Uterus (tissue), 4 donors: ENCODE measurements at places on chromosomes 2 and 18. TPM values are rescaled to one million over a fixed set of nuclear protein-coding genes. Genes with fewer than 3 reads are reported as not detected.

Gene FMNL2
- 38.5 TPM for total RNA-seq

GRCh38 chr18:62918361-62918760, 203.0 kb downstream of the PHLPP1 start:
- no peaks in the 10 kb centered on the region for H3K4me1 ChIP-seq
- no peaks in the 10 kb centered on the region for H3K27me3 ChIP-seq
- no peak overlapping the region for H3K4me3 ChIP-seq
- no peak for DNase-seq
- H3K36me3 ChIP-seq: no peaks in the 10 kb centered on the region

DNA sequence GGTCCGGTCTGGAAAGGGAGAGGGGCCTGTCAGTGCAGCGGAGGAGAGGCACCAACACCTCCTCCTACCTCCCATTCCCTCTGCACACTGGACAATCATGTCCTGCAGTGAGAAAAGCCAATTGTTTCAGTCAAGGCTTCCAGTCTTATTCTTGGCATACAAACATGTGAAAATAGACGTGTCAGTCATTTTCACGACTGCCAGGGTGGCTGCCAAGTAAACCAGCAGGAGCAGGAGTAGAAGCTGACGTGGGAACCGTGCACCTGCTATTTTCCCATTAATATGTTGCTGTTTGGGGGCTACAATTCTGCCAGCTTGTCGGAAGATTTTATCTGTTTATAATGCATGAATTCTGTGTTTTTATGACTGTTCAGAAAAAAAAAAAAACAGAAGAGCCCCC, 202.3 kb downstream of the SPP2 start:
- no peaks in the 10 kb centered on the region for H3K27me3 ChIP-seq
- DNase-seq: no peak

DNA sequence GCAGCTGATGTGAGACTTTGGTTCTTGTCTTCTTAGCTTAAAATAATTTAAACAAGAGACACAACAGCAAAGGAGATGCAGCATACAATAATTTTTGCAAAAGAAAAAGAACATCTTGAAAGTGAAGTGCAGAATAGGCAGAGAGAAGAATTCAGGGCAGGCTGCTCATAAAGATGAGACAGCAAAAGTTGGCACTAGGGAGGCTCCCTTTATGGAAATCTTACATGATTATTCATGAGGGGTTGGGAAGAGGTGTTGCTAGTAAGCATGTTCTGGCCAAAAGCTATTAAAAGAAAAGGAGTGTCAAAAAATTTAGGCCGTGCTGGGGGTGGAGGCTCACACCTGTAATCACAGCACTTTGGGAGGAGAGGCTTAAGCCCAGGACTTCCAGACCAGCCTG, 4.2 kb upstream of the ALPP start:
- H3K27me3 ChIP-seq: no peaks in the 10 kb centered on the region
- H3K4me1 ChIP-seq: no peaks in the 10 kb centered on the region
- H3K4me3 ChIP-seq: no peak overlapping the region
- DNase-seq: no peak
- no peaks in the 10 kb centered on the region for H3K36me3 ChIP-seq

GRCh38 chr18:58396966-58397365, 231.9 kb downstream of the ALPK2 start:
- no peak overlapping the region for H3K4me3 ChIP-seq
- H3K36me3 ChIP-seq: no peaks in the 10 kb centered on the region
- DNase-seq: no peak
- no peaks in the 10 kb centered on the region for H3K4me1 ChIP-seq
- H3K27me3 ChIP-seq: no peaks in the 10 kb centered on the region

DNA sequence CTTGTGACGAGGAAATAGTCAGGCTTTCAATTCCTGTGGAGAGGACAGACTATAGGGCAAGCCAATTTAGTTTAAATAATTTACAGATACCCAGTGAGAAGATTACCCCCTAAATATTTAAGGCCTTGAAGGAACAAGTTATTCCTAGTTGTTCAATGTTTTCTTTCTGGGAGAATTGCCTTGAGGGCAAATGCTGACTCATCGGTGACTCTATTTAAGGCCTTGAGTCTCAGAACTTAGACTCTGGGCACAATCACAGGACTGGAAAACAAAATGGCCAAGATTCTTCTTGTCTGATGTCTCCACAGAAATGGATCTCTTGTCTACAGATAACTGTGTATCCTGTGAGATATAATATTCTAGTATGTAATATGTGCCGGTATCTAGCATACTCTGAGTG, 467.1 kb downstream of the SUCLG1 start:
- no peak overlapping the region for H3K4me3 ChIP-seq
- H3K4me1 ChIP-seq: no peaks in the 10 kb centered on the region
- no peak for DNase-seq

DNA sequence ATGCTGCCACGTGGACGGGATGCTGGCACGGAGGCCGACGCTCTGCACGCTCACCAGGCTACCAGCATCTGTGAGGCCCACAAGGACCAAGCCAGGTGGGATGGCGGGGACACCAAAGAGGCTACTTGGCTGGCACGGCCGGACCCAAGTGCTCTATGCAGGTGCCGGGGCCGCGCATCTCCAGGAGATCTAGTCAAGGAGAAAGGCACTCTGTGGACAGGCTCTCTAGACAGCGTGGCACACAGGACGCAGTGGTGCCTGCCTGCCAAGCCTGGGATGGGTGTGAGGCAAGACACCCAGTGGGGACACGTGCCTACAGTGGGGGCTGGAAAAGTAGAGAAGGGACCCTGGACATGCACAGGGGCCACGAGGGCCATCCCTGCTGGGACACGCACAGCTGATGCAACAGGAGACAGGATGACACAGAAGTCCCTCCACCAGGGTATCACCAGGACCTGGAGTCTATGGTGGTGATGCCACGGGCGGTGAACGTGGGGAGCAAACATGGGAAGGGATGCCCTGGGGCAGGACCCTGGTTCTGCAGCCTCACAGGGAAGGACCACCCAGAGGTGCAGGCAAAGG, 28.5 kb downstream of the ZNF516 start:
- peak overlapping the region; percentile 55 for H3K27ac ChIP-seq
- H3K4me1 ChIP-seq: peaks cover 9% of the 10 kb centered on the region
- no peaks in the 10 kb centered on the region for H3K27me3 ChIP-seq
- H3K4me3 ChIP-seq: no peak overlapping the region

Gene SKA1
- not detected for total RNA-seq

GRCh38 chr18:48318436-48318835, 90.7 kb downstream of the ZBTB7C start:
- H3K27ac ChIP-seq: no peak overlapping the region
- peaks cover 3% of the 10 kb centered on the region for H3K4me1 ChIP-seq
- H3K36me3 ChIP-seq: no peaks in the 10 kb centered on the region
- no peak for DNase-seq

Gene SULT1C2
- total RNA-seq: not detected

GRCh38 chr18:10374636-10375293, 79.7 kb upstream of the APCDD1 start:
- H3K4me3 ChIP-seq: no peak overlapping the region
- no peaks in the 10 kb centered on the region for H3K36me3 ChIP-seq
- no peaks in the 10 kb centered on the region for H3K27me3 ChIP-seq
- H3K27ac ChIP-seq: no peak overlapping the region
- H3K4me1 ChIP-seq: no peaks in the 10 kb centered on the region

DNA sequence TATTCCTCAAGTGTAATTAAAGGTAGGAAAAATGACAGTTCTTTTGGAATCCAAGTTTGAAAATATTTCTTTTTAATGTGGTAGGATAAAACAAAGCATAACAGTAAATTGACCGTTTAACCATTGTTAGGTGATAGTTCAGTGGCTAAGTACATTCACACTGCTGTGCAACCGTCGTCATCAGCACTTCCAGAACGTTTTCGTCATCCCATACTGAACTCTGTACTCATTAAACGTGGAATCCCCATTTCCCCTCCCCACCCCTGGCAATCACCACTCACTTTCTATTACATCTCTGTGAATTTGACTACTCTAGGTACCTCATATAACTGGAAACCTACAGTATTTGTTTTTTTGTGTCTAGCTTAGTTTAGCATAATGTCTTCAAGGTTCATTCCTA, 32.9 kb upstream of the FZD5 start:
- DNase-seq: no peak
- H3K27ac ChIP-seq: no peak overlapping the region
- no peak overlapping the region for H3K4me3 ChIP-seq
- no peaks in the 10 kb centered on the region for H3K4me1 ChIP-seq

Gene TMEM247
- not detected for total RNA-seq

- no peak overlapping the region for H3K4me3 ChIP-seq
- H3K4me1 ChIP-seq: no peaks in the 10 kb centered on the region
- no peaks in the 10 kb centered on the region for H3K36me3 ChIP-seq
- no peak overlapping the region for H3K27ac ChIP-seq
- H3K27me3 ChIP-seq: no peaks in the 10 kb centered on the region
These were observed 9.0 kb upstream of the CREG2 start for GRCh38 chr2:101396316-101396717.

DNA sequence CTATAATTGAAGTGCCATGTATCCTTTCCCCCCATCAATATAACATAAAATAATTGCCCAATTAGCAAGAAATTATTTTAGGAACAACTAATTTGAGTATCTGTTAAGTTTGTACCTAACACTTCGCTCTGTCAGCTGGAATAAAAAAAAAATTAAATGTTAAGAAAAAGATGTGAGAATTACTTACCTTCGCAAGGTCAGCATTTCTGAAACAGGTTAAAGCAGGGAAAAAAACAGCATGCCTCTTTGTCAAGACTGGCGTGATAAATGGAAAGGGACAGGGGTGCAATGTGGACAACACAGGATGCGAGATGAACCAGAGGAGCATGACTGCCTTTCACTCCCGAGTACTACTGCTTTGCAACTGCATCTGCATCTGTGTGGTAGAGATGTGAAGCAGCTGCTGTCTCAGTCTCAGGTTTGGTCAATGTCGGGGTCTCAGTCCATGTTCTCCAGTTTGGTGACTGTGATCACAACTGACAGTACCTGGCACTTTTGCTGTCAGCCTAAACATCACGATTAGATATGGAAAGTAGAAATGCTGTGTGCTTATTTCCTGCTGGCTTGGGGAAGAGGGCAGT, 565.4 kb upstream of the LRRTM1 start:
- H3K4me1 ChIP-seq: no peaks in the 10 kb centered on the region
- H3K27me3 ChIP-seq: no peaks in the 10 kb centered on the region
- H3K27ac ChIP-seq: no peak overlapping the region
- no peak for DNase-seq
- no peaks in the 10 kb centered on the region for H3K36me3 ChIP-seq

DNA sequence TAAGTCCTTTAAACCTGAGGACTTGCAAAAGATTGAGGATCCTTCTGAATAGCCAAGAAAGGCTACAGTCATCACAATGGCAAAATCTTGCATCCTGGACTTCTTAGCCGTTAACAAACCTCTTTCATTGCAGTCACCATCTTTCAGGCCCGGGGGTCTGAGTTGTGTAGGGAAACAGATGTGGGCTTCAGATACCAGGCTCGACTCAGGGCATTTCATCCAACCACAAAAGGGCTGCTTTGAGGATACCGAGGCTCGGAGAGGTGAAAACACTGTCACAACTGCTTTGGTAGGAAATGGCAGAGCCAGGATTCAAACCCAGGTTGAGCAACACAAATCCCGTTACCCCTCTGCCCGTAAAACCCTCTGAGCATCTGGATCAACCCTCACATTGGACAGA, 147.4 kb downstream of the TFCP2L1 start:
- no peaks in the 10 kb centered on the region for H3K4me1 ChIP-seq
- no peaks in the 10 kb centered on the region for H3K27me3 ChIP-seq
- H3K36me3 ChIP-seq: no peaks in the 10 kb centered on the region
- DNase-seq: no peak
- no peak overlapping the region for H3K27ac ChIP-seq

DNA sequence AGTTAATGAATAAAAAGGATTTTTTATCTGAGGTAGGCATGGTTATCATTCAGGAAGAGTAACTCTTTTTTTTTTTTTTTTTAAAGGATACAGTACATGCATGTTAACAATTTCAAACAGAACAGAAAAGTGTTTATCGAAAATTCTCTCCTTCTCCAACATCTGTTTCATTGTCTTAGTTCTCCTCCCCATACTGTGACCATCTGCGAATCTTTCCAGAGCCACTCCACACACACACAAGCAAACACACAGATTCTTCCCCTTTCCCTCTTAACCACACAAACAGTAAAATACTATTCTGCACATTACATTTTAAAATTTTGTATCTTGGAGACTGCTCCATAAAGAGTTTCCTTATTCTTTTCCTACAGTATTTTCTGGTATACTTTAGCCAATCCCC, 38.0 kb downstream of the NPC1 start:
- DNase-seq: no peak
- no peaks in the 10 kb centered on the region for H3K36me3 ChIP-seq
- H3K4me3 ChIP-seq: no peak overlapping the region
- no peaks in the 10 kb centered on the region for H3K27me3 ChIP-seq
- no peak overlapping the region for H3K27ac ChIP-seq

- no peak overlapping the region for H3K27ac ChIP-seq
- H3K27me3 ChIP-seq: no peaks in the 10 kb centered on the region
- H3K4me1 ChIP-seq: no peaks in the 10 kb centered on the region
- no peaks in the 10 kb centered on the region for H3K36me3 ChIP-seq
These were observed 45.3 kb downstream of the LRPPRC start for GRCh38 chr2:43950383-43951008.

GRCh38 chr2:94986392-94986963, 39.0 kb upstream of the MAL start:
- no peak overlapping the region for H3K4me3 ChIP-seq
- DNase-seq: no peak
- H3K27me3 ChIP-seq: no peaks in the 10 kb centered on the region
- H3K4me1 ChIP-seq: no peaks in the 10 kb centered on the region
- no peaks in the 10 kb centered on the region for H3K36me3 ChIP-seq

GRCh38 chr2:69490486-69490885, 53.3 kb upstream of the NFU1 start:
- no peaks in the 10 kb centered on the region for H3K4me1 ChIP-seq
- H3K27me3 ChIP-seq: no peaks in the 10 kb centered on the region
- peak overlapping the region; percentile 78 for H3K27ac ChIP-seq
- no peaks in the 10 kb centered on the region for H3K36me3 ChIP-seq
- H3K4me3 ChIP-seq: no peak overlapping the region
